ENCODE measurements at places on chromosomes 16 and 17.

DNA sequence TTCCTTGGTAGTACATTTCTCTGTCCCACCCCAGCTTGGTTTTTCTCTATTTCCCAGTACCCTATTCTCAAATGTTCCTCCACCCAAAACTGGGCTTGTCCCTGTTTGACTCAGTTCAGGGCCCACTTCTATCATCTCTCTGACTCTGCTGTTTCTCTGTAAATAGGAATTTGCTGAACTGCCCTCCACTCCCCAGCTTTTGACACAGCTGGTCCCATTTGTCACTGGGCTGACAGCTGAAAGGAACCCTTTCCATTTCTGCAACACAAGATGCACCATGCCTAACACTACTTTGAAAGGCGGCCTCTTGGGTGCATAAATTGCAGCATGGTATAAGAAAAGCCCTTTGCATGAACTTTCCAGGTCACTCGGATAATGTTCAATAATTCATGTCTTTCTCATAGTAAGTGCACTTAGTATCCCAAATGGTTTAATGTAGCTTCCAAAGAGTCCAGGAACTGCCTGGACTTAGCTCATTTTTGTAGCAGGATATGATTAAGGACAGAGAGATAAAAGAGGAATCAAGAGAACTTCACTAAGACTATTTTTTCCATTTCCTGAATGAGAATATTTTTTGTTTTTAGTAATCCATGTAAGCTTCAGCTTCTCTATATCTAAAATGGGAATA is 256.7 kb downstream of the CDH11 start:
- no peak for DNase-seq

DNA sequence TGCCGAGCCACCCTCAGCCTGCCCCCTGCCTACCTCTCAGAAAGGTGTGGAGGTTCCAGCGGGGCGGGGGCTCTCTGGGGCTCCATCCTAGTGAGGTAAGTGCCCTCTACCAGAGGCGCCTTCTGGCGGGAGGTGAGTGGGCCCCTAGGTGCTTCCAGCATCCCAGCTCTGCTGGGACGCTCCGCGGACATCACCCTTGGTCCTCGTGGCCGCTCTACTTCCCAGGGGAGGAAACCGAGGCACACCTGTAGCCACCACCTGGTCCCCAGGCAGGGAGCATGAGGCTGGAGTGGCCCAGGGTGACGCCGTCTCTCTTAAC is 1.4 kb downstream of the MCRIP2 start:
- DNase-seq, result no peak

DNA sequence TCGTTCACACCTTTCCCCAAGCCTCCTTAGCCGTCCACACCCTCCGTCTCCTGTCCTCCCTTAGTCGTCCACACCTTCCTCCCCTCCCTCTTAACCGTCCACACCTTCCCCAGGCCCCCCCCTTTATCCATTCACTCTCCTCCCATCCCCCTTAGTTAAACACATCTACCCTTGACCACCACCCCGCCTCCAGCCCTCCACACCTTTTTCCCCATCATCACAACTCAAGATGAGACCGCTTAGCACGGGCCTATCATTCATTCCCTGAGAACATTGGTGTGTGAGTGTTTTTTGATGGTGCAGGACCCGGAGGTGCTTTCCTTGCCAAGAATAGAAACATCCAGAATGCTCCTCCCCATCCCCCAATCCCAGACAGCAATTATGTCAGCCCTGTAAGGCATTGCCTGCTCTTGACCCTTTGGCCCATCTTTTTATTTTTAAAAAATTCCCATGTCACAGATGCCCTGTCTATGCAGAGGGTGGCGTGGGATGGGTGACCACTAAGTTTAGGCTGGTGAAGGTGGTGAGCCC is 1.4 kb downstream of the TENT4B start:
- DNase-seq, result no peak

GRCh38 chr16:56428091-56428490 is 2.7 kb upstream of the AMFR start:
- DNase-seq, result no peak

GRCh38 chr17:44465897-44466296 is 37.3 kb downstream of the GPATCH8 start:
- no peak for DNase-seq
